ENCODE measurements at places on chromosomes 3 and 15.

- DNase-seq, result no peak
Observed at GRCh38 chr3:16817197-16817596, 67.6 kb upstream of the PLCL2 start.

DNA sequence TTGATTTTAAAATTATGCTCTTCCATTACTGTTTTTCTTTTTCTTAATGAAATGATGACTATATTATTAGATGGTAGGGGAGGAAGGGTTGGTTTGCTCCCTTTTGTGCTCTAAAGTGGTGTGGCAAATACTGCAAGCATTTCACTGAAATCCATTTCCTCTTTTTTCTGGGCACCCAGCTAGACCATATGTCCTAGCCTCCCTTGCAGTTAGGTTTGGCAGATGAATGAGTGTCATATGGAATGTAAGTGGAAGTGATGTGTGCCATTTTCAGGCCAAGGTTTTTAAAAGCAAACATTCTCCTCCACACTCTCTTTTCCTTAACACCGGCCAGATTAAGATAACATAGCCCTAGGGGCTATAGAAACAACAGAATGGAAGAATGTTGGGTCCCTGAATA is 363.0 kb downstream of the FGF12 start:
- no peak for DNase-seq

- no peak for DNase-seq
Observed at GRCh38 chr15:70566989-70567388, 196.4 kb downstream of the UACA start.

DNA sequence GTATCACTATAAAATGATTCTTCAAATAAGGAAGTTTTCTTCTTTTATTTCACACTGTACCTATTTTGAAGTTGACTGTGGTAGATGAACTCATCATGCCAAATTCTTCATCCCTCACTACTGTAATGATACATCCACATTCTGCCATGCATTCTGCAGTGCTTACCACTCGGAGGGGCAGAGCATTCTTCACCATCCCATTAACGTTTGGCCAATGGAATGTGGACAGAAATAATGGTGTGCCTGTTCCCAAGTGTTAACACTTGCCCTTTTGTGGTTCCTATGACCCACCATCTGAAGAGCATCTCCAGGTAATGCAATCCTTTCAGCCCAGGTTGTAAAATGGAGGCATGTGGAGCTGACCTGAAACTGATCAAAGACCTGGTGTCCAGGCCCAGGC is 18.6 kb downstream of the GOLIM4 start:
- DNase-seq, result no peak

DNA sequence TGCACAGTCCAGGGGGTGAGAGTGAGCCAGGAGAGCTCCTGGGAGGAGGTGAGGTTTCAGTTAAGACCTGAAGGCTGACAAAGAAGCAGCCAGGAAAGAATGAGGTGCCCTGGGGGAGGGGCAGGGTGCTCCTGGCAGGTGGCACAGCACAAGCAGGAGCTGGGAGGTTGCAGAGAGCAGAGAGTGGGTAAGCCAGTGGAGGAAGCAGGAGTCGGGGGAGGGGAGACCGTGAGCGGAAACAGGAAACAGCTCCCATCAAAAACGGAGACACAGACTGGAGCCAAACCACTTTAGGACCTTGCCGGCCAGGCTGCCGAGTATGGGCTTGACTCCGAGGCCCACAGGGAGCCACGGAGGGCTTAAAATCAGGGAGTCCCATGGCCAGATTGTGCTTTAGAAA is 12.1 kb upstream of the FBLN2 start:
- no peak for DNase-seq
